ENCODE measurements at places on chromosomes 4 and X. TPM values are rescaled to one million over a fixed set of nuclear protein-coding genes. Genes with fewer than 3 reads are reported as not detected.

CENPI gene
- total RNA-seq, result 4.4 TPM

ZNF157 gene
- total RNA-seq, result under 0.01 TPM

GRCh38 chr4:51963841-51964517 lies 56.2 kb downstream of the LRRC66 start:
- peak; percentile 23 for DNase-seq

DNA sequence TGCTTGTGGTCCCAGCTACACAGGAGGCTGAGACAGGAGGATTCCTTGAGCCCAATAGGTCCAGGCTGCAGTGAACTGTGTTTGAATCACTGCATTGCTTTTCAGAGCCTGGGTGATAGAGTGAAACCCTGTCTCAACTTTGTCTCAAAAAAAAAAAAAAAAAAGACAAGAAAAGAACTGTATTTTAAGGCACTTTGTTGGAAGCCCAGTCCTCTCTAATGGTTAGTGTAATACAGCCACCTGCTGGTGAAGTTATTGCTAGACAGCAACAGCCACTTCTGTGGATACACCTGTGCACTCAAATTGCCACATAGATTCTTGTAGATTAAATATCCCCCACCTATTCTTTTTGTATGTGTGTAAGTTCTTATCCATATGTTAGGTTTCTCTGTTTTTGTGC lies 10.1 kb upstream of the FGG start:
- DNase-seq, result no peak

DNA sequence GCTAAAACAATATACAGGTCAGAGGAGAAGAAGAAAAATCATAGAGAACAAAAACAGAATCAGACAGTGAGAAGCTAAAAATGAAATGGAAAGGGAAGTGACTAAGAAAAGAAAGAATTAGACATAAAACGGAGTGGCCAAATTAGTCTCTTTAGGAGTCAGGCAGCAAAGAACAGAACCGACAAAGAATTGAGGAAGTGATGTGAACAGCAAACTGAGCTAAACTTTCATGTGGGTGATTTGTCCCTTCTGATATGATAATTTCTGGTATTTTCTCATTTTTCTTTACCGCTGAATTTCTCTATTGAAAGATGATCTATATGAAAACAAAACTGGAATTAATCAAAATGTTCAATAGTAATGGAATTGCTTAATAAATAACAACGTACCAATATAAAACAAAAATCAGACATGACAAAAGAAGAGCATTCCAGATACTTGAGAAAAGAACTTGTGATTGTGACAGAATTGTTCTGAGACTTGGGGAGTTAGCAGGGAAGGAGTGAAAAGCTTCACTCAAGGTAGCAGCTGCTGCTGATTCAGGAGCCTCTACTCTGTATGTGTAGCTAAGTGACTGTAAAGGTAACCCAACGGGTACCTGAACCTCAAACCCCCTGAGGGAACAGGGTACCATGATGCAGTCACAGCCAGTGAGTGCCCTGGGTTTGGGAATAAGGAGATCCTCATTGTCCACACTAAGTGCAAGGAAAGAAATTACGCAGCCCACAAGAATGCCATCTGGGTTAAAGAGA lies 8.8 kb downstream of the TAPT1 start:
- peak; percentile 22 for DNase-seq

DNA sequence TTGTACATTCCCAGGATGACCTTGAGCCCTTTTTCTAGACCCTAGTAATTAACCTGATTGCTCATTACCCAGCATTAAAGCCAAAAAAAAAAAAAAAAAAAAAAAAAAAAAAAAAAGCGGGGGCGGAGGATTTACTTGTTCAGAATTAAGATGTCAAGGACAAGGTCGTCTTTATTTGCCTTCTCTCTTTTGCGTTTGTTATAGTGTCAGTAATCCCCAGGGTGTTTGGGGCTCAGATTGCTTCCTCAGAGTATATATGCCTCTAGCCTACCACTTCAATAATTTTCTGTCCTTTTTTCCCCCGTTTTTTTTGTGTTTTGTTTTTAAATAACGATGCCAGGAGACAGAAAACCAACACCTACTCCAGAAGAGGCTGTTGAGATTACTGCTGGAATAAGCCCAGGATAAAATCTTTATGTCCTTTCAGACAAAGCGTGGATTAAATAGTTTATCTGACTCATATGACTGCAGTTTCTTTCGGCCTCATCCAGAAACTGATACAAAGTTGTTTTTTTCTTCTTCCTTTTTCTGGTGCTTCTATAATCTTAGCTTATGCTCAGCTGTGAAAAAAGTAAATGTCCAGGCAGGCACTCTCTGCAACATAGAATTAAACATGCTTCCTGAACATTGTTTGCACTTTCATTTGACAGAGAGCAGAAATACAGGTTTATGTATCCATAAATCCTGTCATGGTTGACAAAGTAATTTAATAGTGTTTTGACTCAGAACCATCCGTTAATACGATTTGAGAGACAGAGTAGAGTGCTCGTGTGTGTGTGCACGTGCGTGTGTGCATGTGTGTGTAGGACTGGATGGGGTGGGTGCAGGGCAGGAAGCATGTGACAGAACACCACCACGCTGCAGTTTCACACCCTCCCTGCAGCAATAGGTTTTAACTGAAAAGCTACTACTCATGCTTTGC lies 138.6 kb downstream of the AFF1 start:
- no peak for DNase-seq

DNA sequence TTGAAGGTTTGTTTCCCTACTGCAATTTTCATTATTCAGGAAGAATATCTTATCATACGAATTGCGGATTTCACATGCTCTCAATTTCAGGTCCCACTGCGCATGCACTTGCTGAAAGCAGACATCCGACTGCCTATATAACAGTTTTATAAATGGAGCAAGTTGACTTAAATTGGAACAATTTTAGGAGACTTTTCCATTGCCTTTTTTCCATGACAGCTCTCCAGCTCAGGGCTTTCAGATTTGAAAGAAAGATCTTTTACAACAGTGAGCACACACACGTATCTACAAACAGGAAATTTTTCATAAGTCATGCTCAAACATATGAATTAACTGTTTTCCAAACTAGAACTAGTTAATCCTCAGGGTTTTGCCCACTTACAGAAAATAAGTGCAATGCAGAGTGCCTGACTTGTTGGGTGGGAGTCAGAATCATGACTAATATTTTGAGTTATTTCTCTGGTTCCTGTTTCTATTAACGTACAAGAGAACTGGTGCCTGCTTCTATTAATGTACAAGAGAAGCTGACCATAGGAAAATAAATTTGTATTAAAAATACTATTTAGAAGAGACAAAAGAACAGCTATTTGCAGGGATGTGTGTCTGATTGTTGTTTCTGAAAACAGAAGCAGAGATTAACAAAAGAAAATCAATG lies 137.9 kb downstream of the GPC3 start:
- no peak for DNase-seq

BLTP1 gene
- total RNA-seq, result 136 TPM

MAGEA1 gene
- not detected for total RNA-seq
